Caco-2 (cell line): ENCODE measurements at places on chromosomes 4 and X. TPM values are rescaled to one million over a fixed set of nuclear protein-coding genes. Genes with fewer than 3 reads are reported as not detected.

TEX11 gene
- 0.23 TPM in 1 of 2 replicates, not detected in the other for total RNA-seq

TMEM35A gene
- total RNA-seq: not detected in 2 replicates

CCKAR gene
- total RNA-seq: 1.9 and 2.0 TPM in 2 replicates

HHIP gene
- total RNA-seq: 0.32 and 0.60 TPM in 2 replicates

DNA sequence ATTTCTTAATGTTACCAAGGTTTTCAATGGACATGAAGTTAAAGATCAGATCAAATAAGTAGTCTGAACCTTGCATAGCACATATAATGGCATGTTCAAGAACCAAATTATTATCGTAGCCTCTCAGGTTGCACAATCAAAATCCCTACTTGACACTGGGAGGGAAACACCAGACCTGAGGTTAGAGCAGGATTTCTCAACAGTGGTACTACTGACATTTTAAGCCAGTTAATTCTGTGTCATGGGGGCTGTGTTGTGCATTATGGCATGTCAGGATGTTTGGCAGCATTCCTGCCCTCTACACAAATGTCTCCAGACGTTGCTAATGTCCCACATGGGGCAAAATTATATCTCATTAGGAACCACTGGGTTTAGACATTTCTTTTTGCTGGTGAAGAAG is 20.8 kb downstream of the RLIM start:
- no peaks in the 10 kb centered on the region for H3K4me1 ChIP-seq
- no peaks in the 10 kb centered on the region for H3K27me3 ChIP-seq
- H3K36me3 ChIP-seq: no peaks in the 10 kb centered on the region; the same call in none of the 2 replicates

GRCh38 chr4:77082886-77083608 is 7.3 kb upstream of the CCNI start:
- no peaks in the 10 kb centered on the region for H3K27me3 ChIP-seq
- DNase-seq: no peak
- H3K4me1 ChIP-seq: no peaks in the 10 kb centered on the region
- no peak overlapping the region for H3K27ac ChIP-seq
- H3K4me3 ChIP-seq: no peak overlapping the region

DNA sequence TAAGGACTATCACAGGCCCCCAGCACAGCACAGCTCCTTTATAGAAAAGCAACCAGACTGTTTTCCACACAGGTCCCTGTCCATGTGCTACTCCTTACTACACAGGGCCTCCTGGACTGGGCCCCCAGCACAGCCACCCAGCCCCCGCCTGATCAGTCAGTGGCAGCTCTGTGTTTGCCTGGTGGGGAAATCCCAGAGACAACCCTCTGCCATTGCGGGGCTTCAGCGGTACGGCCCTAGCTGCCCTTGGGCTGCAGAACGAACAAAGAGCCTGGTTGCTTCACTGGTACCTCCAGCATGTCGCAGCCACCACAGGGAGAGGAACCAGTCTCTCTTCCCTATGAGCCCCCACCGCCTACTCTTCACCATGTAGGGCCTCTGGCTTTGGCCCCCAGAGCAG is 30.7 kb downstream of the CBR4 start:
- H3K4me3 ChIP-seq: no peak overlapping the region
- peaks cover 3% of the 10 kb centered on the region for H3K36me3 ChIP-seq
- H3K4me1 ChIP-seq: no peaks in the 10 kb centered on the region
- DNase-seq: no peak

- peaks cover 2% of the 10 kb centered on the region for H3K4me1 ChIP-seq
- H3K36me3 ChIP-seq: no peaks in the 10 kb centered on the region
- H3K27ac ChIP-seq: no peak overlapping the region
- no peaks in the 10 kb centered on the region for H3K27me3 ChIP-seq
- no peak overlapping the region for H3K4me3 ChIP-seq
- no peak for DNase-seq
Observed at GRCh38 chr4:128512161-128512560, 224.5 kb upstream of the PGRMC2 start.
